Right hindlimb (tissue), 1 donor: ENCODE measurements at places on chromosomes 3 and 15.

DNA sequence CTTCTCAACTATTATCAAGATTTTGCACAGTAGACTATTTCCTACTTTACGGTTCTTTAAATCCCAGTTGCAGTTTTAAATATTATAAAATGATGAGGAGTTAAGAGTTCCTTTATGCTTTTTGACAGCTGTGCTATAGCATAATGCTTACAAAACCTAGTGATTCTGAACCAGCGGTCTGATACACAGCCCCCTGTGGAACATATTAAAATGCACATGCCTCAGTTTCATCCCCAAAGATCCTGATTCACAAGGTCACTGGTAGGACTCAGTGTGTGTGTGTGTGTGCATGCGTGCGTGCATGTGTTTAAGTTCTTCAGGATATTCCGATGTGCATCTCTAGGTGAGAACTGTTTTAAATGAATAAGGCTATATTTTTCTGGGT lies 330.1 kb upstream of the TPM1 start:
- DNase-seq = no peak

- no peak for DNase-seq
Measured at GRCh38 chr3:53571264-53571663, 76.9 kb downstream of the CACNA1D start.

DNA sequence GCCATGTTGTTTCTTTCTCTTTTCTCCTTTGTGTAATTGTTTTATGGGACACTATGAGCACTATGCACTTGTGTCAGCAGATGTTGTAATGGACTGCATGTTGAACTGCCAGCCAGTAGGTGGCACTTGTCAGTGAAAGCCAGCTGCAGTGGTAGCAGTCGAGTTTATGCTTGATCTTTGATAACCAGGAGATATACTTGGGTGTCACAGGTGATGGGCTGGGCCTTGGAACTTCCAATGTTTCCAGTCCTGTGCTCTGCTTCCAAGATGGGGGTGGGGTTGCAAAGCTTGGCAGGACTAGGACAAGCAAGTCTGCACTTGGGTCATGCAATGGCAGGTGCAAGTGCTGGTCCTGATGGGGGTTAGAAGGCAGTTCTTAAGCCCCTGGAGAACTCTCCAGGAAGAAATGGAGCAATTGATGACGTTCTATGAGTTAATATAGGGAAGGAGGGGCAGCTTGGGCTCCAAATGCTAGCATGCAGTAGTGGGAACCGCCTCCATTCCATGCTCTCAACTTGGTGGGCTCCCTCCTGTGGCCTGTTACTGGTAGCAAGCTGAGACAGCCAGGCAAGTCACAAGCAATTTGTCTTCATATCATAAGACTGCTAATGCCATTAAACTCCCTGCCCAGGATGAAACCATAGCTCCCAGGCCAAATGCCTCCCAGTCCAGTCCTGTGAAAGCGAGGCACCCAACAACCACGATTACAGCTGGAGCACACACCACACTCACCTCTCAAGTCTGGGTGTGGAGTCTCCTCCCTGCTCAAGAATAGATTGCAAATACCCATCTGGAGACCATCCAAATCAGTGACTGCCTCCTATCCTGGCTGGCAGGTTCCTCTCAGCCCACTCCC lies 287.2 kb downstream of the CGGBP1 start:
- DNase-seq = no peak

GRCh38 chr3:123303976-123304560 lies 102.3 kb downstream of the SEC22A start:
- no peak for DNase-seq

- no peak for DNase-seq
Measured at GRCh38 chr3:190013943-190014924, 106.5 kb downstream of the P3H2 start.

DNA sequence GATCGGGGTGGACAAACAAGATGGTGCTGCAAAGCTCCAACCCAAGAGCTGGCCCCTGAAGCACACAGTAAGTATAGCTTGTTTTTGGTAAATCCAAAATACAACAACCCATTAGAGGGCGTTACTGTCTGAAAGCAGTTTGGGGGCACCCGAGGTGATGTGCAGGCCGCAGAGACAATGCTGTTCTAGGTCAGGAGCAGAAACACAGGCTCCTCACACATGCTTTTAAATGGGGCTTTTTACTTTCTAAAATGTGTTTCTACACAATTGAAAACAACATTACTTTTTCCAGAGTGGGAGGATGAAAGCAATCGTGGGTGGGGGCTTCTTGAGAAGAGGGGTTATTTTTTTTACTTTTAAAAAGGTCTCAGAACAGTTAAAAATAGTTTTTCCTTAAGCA lies 1029.3 kb upstream of the CFAP20DC start:
- no peak for DNase-seq

DNA sequence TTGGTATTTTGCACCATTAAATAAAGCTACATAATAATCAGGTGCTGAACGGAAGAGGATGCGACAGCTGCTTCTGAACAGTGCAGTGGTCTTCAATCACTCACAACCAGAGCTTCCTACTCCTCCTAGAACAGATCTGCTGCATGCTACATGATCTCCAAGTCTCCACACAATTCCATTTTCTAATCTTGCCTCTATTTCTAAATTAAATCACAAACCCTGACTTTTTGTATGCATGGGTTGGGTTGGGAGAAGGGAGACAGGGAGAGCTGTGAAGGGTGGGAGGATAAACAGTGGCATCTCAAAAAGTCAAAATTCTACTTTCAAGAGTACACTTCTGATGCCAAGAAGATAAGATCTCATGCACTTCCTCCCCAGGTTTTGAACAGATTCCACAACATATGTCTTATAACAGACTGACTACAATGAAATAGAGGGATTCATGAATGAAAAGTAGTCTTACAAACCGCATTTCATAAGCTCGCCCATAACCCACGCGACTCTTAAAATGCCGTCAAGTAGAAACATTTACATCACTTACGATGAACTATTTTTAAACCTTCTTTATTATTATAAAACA lies 57.2 kb downstream of the CHSY1 start:
- no peak for DNase-seq

DNA sequence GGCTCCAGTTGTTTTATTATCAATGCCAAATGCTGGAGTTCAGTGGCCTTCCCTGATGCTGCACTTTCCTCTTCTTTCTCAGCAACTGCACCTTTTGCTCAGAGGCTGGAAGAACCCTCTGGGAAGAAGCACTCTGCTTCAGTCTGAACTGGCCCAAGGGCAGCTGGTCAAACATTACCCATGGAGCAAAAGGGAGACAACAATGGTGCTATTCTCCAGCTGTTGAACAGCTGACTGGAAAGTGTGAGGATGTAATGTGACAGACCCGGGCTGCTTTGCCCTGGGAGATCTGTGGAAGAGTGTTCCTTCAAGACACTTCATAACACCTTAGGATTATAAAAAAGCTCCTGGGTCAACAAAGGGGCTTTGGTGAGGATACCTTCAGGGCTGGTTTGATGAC lies 84.9 kb downstream of the EPHB1 start:
- DNase-seq = no peak

DNA sequence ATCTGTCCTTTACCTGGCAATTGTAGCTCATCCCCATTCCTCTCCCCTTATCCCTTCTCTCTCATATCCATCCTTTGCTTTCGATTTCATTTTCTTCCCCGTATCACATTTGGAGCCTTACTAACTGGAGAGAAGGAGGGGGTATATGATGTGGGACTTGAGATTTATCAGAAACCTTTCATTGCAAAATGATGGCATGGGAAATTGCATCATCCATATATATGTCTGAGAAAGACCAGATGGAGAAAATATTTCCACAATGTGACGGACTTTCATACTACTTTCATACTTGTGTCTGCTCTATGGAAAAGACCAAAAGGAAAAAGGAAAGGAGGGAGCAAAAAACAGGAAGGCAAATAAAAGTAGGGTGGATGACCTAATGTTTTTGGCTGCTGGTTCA lies 675.2 kb downstream of the AGBL1 start:
- no peak for DNase-seq

DNA sequence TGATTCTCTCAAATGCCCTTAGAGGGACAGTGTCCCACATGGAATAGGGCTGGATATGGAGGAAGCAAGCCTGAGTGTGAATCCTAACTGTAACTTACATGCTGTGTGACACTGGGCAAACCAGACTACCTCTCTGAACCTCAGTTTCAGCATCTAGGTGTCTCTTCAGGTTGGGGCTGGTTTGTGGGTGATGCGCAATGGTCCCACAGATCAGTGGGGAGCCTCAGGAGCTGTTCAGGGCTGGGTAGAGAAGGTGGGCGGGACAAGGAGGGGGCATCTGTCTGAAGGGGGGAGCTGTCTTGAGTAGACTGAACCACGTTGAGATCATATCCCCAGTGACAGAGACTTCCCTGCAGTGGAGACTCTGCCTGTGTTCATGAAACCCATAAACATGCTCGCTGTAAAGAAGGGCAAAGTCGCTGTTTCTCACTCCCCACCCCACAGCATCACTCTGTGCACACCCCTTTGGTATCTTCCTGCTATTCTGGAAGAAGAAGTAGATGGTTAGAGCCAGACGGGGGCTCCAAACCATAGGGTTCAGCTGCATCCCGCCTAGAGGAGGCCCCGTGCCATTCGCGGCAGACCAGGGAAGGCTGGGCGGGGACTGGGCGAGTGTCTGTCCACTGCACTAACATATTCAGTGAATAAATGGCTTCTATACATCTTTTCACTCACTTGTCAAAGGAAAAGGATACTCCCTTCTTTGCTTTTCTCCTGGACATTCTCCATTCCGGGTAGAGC lies 28.4 kb downstream of the SRPRB start:
- no peak for DNase-seq

DNA sequence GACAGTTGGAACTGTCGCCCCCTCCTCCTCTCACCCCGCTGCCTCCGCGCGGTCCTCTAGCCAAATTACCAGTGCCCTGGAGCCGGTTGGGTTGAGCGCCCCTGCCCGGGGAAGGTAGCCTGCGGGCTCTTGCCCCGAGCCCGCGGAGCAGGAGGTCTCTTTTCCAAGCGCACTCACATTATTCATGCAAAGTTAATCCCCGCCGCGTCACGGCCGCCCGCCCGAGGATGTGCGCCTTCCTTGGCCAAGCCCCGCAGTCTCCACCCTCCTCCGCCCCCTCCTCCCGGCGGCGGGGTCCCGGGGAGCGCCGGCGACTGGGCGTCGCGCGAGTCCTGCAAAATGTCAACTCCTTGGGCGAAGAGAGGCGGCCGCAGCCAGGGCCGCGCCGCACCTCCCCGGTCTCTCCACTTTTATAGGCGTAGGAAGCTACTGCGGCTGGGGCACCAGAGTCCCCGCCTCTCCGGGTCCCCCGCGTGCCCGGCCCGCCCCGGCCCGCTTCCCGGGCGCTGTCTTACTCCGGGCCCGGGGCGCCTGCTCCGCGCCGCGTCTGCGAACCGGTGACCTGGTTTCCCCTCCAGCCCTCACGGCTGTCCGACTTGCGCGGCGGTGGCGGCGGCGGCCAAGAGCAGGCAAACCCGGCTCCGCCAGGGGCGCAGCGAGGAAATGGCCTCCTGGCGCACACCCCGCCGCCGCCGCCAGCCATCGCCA lies at the start of gene THRB:
Gene THRB, minus strand, starts transcription at position 233 of the 708 bp plus-strand sequence.
- peak; percentile 79 for DNase-seq

DNA sequence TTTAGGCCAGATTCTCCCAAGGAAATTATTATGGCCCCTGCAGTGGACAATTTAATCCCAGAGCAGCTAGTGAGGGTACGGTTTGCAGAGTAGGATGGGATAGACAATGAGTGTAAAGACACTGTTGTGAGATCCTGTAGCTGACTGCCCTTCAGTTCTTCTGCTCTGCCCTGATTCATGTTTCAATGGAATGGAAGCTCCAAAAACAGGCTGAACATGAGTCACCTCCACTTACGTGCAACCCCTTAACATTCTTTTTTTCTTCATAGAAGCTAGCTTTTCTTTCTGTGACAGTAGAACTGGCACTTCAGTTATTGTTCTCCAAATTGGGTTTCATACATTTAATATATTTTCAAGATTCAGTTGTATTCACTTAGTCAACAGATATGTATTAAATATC lies 32.1 kb downstream of the CLDN18 start:
- DNase-seq = no peak

- no peak for DNase-seq
Measured at GRCh38 chr3:71885006-71885405, 100.1 kb upstream of the PROK2 start.

DNA sequence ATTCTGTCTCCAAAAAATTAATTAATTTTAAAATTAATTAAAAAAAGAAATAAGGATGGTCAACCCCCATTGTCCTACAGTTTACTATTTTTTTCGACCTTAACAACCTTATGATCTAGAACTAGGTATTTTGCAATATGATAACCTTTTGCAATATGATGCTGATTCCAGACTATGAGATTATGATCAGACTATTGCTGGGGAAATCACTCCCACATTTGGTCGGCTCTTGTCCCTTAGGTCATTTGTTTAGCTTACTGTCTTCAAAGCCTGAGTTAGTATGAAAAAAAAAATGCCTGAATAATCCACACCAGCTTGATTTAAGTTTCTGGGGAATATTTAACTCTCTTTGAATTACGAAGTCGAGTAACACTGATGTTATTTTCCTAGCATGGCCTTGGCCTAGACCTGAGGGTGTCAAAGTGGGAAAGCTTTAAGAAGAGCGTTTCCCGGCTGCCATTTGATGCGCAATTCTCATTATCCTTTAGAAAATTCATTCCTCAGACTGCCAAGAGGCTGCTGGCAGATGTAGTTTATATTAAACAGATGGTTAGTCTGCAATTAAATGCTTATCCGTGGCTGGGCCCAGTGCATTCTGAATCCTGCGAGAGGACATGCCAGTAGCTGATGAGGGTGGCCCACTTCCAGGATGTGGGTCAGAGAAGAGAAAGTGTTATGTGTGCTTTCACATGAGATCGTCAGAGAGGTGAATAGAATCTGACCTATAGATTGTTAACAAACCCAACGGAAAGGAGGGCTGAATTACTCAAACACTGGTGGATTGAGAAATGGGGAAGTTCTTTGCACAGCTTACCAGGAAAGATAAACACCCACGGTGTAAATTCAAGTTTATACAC lies 496.0 kb upstream of the THBS1 start:
- peak; percentile 74 for DNase-seq

DNA sequence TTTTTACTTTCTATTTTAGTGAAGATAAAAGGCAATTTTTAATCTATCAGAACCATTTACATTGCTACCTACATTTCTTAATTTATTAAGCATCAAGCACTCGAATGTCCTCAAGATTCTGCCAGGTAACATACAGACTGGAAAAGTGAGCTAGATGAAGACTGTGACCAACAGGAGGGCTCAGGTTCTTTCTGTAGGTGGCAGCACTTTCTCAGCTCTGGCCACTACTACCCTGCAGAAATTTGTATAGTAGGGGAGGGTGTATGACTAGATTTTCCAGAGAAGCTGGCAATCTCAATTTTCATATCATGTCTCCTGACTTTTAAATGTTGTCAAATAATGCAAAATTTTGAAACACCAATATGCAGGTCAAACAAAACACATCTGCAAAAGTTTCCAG lies 165.0 kb upstream of the SUCLG2 start:
- DNase-seq = no peak

DNA sequence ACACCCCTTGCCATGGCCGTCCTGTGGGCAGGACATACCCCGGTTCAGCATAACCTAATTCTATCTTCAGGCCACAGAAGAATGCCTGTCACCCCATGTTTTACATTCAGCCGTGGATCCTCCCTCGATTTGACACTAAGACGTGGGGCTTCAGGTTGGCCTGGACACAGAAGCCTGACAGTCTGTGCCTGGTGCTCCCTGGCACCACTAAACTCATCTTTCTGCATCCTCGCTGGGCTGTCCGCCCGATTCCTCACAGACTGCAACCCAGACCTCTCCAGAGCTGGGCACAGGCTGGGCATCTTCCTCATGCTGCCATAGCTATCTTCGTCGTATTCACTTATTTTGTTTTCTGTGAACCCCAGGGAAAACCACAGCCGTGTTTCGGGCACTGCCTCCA lies 117.8 kb upstream of the IQSEC1 start:
- DNase-seq = no peak

- DNase-seq = no peak
Measured at GRCh38 chr3:18237251-18238005, 187.7 kb downstream of the SATB1 start.
